Cardiac fibroblast (primary cell): ENCODE measurements at places on chromosomes 3 and 15.
A peak's percentile ranks its signal among the peaks of the same experiment; 100 is the strongest.

GRCh38 chr15:85754989-85755388 lies 39.7 kb downstream of the KLHL25 start:
- DNase-seq, result no peak

GRCh38 chr3:58116985-58117384 lies 93.8 kb downstream of the DNASE1L3 start:
- DNase-seq, result no peak

GRCh38 chr3:86047161-86047560 lies 943.8 kb downstream of the VGLL3 start:
- DNase-seq, result no peak

- DNase-seq, result peak; percentile 54
Measured at GRCh38 chr3:169695031-169695430, 31.5 kb upstream of the MECOM start.

GRCh38 chr3:71453822-71454511 lies 129.6 kb downstream of the FOXP1 start:
- no peak for DNase-seq

DNA sequence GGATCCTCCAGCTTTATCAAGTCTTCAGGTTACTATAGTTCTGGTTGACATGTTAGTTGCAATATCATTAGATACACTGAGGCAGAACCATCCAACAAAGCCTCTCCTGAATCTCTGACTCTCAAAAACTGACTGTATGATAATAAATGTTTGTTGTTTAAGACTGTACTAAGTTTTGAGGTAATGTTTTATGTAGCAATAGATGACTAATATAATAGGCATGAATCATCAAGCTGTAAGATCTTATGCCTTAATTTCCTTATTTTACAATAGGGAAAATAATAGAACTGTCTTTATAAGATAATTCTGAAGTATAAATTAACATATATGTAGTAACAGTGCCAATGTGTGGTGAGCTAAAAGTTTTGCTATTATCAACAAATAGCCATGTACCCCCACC lies 88.9 kb upstream of the TBC1D5 start:
- peak; percentile 62 for DNase-seq

- DNase-seq, result no peak
Measured at GRCh38 chr15:43908516-43909050, 81.8 kb downstream of the WDR76 start.
